Kidney epithelial cell (primary cell): ENCODE measurements at places on chromosomes 5 and 9. TPM values are rescaled to one million over a fixed set of nuclear protein-coding genes. Genes with fewer than 3 reads are reported as not detected.

- no peak for DNase-seq
Observed at GRCh38 chr5:3311433-3311832, 284.2 kb upstream of the IRX1 start.

- DNase-seq = peak; percentile 87
Observed at GRCh38 chr9:16202914-16203728, 650.3 kb downstream of the CCDC171 start.

- no peak for DNase-seq
Observed at GRCh38 chr9:95157481-95158151, 159.9 kb downstream of the FANCC start.

- DNase-seq = peak; percentile 90
Observed at GRCh38 chr9:3880851-3881250, 355.1 kb upstream of the RFX3 start.

DNA sequence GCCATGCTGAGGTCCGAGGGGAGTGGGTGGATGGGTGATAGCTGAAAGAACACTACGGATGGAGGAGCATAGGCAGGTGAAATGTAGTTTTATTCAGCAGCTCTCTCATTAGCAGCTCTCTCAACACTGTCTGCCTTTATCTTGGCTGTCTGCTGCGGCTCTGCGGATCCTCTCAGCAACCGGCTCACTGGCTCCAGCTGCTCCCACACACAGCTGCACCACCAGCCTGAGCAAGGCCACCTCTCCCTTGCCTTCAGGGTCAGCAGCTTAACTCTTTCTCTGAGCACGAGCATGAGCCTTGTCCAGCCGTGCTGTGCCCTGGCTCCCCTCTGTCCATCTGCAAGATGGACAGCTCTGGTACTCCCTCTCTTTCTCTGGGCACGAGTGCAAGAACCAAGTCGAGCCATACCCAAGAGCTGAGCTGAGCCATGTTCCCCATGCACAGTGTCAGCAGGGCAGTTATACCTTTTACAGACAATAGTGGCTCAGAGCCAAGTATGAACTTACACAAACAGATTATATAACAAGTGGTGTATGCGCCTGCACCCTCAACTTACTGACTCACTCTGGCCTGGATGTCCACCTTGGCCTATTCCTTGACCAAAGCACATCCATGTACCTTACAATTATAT lies 108.5 kb downstream of the MACIR start:
- no peak for DNase-seq

DNA sequence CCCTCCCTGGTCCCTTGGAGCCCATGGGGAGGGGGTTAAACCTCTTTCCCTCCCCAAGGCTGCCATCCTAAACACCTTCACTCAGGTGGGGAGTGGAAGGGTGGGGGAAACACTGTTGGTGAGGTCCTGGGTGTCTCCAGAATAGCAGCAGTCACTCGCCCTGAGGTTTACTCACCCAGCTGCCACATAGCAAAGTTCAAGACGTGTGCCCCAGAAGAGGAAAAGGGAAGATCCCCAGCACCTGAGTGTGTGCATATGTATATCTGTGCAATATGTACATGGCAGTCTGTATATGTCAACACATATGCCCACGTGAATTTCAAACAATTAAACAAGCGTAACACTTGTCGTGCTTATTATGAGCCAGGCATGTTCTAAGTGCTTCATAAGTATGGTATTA lies 31.3 kb upstream of the SMU1 start:
- no peak for DNase-seq

DNA sequence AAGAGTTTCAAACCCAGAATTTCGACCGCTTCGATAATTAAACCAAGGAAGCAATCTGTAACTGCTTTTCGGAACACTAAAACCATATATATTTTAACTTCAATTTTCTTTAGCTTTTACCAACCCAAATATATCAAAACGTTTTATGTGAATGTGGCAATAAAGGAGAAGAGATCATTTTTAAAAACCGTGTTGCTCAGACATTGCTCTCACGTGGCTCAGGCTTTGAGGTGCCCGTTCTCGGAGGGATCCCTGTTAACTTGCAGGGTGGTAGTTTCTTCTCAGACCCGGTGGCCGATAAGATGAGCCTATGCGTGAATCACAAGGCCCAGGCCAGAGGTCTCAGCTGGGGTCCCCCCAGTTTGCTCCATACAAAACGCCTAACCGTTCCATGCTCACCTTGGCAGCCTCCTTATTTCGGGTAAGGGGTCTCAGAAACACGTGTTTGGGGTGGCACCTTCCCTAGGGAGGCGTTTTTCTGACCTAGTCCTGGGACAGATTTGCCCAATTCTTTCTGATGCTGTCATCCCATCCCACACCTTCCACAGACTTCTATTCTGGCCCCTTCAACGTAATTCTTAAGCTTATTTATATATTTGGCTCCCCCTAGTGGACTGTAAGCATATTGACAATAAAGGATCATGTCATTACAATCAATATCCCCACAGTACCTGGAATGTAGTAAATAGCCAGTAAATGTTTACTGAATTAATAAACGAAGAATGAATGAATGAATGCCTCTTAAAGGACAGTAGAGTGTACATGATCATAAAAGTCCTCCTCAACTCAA lies 48.1 kb downstream of the THBS4 start:
- DNase-seq = no peak

DNA sequence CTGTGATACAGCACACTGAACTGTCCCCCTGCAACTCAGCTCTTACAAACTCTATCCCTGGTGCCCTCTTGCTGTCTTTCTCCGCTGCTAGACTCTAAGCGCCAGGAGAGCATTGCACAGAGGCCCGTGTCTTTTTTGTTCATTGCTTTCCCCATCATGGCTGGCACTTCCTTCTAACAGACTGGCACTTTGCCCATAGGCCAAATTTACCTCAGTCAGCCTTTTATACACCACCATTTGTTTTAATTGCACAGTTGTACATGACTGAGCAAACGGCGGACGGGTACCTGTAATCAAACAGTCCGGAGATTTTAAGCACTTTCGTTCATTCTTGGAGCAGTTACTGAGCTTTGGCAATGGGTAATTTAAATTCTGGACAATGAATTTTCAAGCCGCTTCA lies 102.2 kb upstream of the CLINT1 start:
- no peak for DNase-seq

DNA sequence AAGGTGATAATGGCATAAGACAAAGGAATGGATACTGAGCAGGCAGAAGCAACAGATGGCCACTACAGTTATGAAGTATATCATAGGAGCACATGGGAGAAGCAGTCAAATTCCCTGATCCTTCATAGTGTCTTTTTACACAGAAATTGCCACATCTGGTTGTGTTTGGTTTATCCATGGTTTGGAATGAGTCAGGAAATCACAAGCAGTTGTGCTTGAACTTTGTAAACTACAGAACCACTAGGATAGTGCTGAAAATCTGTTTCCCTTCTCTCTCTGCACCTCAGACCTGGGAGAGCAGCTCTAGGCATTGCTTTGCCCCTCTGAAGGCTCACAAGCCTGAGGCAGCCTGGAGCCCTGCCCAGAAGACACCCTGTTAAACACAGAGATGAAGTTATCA lies 134.0 kb downstream of the DMRT2 start:
- DNase-seq = no peak

Gene ZNF618
- 12.1 and 13.6 TPM in 2 replicates for total RNA-seq

DNA sequence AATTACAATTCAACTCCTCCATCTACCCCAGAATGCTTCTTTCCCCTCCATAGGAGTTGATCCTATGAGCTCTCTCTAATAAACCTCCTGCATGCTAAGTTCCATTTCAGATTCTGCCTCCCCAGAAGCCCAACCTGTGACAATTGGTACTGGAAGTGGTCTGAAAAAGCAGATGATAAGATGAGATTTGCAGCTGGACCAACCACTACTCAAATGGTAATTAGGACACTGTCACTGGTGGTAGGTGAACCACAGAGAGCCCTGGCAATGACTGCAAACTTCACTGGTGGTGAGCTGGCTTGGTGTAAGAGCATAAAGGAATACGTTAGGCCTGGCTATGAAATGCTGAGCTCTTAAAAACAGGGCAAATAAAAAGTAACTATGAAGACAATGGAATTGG lies 112.6 kb downstream of the ESM1 start:
- no peak for DNase-seq

GRCh38 chr9:113946496-113947115 lies 70.5 kb downstream of the ZNF618 start:
- no peak for DNase-seq

GRCh38 chr9:135474915-135475314 lies 4.7 kb upstream of the PPP1R26 start:
- no peak for DNase-seq

- DNase-seq = no peak
Observed at GRCh38 chr5:139141446-139142204, 56.5 kb downstream of the SIL1 start.

DNA sequence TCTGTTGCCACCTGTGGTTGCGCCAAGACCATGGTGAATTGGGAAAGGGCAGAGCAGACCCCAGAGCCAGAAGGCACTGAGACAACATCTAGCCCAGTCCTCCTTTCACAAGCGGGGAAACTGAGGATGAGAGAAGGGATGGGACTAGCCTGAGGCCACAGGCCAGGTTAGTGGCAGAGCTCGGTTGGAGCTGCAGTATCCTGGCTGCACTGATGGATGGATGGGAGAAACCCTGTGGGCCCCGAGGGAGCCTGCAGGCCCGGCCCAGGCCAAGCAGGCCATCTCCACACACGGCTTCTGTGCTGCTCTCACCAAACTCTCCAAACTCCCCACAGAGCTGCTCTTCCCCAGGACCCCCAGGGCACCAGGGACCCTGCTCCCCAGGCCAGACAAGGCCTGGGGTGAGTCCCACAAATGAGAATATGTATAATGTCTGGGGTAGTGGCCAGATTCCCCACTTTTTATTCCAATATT lies 60.2 kb downstream of the TSTD2 start:
- DNase-seq = no peak

Gene LECT2
- total RNA-seq = not detected in 2 replicates

- no peak for DNase-seq
Observed at GRCh38 chr5:157193699-157194424, 13.2 kb downstream of the ITK start.

GRCh38 chr9:133144904-133145851 lies 18.5 kb downstream of the GBGT1 start:
- DNase-seq = no peak

Gene LCN15
- not detected in 2 replicates for total RNA-seq

GRCh38 chr5:167947306-167947705 lies 344.1 kb upstream of the WWC1 start:
- no peak for DNase-seq

DNA sequence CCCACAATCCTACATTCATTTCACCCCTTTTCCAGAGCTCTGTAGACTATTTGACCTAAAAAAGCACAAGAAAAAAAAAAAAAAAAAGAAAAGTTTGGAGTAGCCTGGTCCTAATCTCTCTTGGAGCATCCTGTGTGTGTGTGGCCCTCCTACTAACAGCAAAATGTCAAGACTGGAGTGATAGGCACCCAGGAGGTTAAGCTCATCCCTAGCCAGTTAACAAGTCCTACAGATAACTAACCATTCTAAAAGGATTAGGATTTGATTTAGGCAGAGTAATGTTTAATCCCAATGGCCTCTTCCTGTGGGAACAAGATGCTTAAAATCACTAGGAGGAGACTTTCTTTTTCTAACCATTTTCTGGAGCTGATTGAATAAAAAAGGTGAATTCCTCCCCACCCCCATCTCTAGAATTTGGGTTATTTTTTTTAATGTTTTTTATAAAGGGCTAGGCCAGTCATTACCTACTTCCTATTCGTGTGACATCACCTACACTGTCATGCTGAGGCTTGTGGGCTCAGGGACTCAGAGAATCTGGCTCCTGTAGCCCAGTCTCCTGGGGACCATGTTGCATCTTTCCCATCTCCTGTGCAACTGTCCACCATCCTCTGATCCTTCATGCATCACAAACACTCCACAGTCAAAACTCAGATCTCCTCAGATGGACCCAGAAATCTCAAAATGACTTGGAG lies 43.2 kb upstream of the NR3C1 start:
- DNase-seq = no peak

Gene CAVIN4
- total RNA-seq = 3.1 and 3.6 TPM in 2 replicates
